Activated naive CD8-positive, alpha-beta T cell treated with anti-CD3 and anti-CD28 coated beads, Interleukin-2, amount 50 U/mL, for 16 hours (primary cell): ENCODE measurements at places on chromosomes 13 and 19.

GRCh38 chr19:39531834-39532232 lies 819 bp downstream of the EID2B start:
- no peak for DNase-seq

GRCh38 chr19:28075229-28075628 lies 1137.7 kb downstream of the UQCRFS1 start:
- DNase-seq = no peak

GRCh38 chr13:110916301-110917142 lies 1.7 kb upstream of the ANKRD10 start:
- no peak for DNase-seq

DNA sequence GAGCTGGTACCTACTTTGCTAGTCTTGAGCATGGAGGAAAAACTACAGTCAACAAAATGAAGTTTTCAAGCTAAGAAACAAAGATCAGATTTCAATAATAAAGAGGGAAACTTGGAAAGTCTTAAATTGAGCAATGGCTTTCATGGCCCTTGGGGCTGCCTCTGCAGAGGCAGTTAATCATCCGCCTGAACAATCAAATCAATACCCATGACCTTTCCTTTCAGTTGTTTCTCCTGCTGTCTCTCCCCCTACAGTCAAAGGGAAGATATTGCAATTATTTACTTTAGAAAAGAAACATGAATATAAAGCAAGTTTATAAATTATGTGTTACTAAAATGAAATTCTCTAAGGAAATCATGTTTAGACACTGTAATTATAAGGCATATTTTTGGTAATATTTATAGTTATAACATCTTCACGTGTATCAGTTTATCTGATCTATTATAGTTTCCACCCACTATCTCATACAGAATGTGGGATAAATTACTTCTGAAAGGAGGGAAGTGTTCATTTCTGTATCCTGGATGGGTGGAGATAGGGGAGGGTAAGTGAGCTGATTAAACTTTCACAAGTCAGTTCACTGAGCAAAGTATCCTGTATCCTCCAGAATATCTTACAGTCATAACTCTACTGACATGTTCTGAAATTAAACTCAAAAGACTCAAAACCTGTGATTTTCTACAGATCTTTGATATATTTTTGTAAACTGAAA lies 72.4 kb upstream of the TSC22D1 start:
- no peak for DNase-seq

- no peak for DNase-seq
These were observed 12.6 kb downstream of the FBXO46 start for GRCh38 chr19:45717983-45718650.

GRCh38 chr19:4326837-4327251 lies 11.8 kb downstream of the STAP2 start:
- no peak for DNase-seq

DNA sequence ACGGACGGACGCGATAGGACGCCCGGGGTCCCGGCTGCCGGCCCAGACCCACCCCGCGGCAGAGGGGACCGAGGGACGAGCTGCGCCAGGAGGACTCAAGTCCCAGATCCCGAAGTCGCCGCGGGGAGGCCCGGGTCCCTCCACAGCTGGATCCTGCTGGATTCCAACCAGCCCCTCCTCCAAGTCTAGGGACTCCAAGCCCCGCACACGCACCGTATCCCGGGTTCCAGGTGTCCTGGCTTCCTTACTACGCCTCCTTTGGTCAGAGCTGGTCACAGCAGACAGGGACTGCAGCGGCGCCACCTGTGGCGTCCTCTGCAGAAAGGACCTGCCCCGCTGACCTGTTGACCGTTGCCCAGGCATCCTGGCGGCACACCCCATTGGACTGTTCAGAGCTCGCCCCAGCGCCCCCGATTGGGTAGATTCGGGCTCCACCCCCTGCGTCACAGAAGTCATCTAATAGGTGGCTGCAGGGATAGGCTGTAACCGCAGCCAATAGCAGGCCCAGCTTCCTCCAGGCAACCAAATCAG lies 29.0 kb upstream of the ZNF709 start:
- DNase-seq = no peak

GRCh38 chr19:57682226-57682766 lies 519 bp downstream of the ZNF551 start:
- no peak for DNase-seq

GRCh38 chr13:76754414-76754813 lies 131.8 kb downstream of the KCTD12 start:
- no peak for DNase-seq

DNA sequence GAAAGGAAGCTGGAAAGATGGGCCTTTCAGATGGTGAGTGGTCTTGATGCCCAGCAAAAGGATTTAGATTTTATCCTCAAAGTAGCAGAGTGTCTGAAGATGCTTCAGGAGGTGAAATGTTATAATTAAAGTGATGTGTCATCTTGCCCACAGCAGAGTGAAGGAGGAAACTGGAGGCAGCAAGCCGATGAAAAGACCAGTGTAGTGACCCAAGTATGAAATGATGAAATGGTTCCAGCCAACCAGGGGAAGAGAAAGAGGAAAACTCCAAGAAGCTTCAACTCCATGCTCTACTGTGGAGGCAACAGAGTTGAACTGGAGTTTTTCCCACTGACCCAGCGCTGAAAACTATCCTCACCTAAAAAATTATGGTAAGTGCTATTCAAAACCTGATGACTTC lies 66.7 kb downstream of the FOXO1 start:
- DNase-seq = no peak

DNA sequence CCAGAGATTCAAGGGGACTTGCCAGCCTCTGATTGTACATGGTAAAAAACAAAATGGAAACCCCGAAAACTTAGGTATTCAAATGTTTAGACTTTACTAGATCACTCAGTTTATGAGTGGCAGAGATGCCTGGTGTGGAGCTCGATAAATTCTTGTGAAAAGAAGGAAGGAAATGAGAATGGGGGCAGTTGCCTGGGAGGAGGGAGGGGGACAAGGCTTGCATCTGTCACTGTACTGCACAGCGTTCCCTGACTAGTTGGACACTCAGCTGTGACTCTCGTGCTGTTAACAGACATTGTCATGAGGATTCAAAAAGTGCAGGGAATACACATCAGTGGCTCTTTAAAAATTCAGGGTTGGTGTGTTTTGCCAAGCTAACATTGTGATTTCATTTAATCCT lies 232.9 kb downstream of the ZIC5 start:
- no peak for DNase-seq

- DNase-seq = no peak
These were observed 750 bp downstream of the RAB20 start for GRCh38 chr13:110560601-110561343.

- DNase-seq = no peak
These were observed 16.1 kb upstream of the TNFSF14 start for GRCh38 chr19:6685962-6686627.

GRCh38 chr13:59745392-59745788 lies 418.3 kb downstream of the DIAPH3 start:
- DNase-seq = no peak

DNA sequence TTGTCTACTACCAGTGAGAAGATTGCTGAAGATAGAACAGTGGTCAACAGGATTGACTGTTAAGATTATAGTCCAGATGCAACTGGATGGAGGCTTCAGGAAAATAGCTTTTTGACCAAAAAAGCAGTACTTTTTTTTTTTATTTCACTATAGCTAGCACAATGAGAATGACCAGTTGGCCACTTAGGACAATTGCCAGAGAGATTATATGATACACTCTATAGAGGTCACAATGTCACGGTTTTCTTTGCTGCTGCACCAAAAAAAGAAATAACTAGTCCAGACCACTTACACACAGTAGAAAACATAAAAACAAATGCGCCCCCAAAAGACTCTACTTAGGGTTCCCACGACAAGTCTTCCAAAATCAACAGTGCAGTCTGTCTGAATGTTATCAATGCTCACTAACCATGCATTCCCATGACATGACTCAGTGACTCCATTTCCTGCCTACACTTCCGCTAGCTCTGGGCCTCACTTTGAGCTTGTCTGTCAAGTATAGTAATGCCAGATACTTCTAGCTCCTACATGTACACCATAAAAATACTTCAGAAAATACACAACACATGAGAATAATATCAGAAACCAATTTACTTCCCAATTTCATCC lies 209.1 kb upstream of the STARD13 start:
- DNase-seq = no peak

GRCh38 chr13:73063166-73063565 lies 4.4 kb downstream of the KLF5 start:
- DNase-seq = no peak

DNA sequence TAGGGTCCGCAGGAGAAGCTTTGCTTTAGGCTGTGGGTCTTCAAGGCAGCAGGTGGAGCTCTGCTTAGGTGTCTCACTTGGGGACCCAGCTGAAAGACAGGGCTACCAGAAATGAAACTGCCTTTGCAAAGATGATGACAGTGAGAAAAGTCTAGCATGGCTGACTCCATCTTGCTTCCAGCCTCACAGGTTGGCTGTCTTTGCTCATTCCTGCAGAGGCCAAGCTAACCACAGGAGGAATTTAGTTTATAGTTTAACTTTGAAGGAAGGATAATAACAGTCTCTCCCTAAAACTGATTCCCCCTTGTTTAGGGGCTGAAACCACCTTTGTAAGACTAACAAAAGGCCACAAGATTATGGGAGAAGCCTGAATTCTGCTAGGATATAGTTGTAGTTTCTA lies 252.4 kb downstream of the UQCRFS1 start:
- no peak for DNase-seq

- DNase-seq = no peak
These were observed 292.7 kb downstream of the SUCLA2 start for GRCh38 chr13:47708386-47708785.

- DNase-seq = no peak
These were observed 1792.7 kb upstream of the MIR17HG start for GRCh38 chr13:89554801-89555200.

DNA sequence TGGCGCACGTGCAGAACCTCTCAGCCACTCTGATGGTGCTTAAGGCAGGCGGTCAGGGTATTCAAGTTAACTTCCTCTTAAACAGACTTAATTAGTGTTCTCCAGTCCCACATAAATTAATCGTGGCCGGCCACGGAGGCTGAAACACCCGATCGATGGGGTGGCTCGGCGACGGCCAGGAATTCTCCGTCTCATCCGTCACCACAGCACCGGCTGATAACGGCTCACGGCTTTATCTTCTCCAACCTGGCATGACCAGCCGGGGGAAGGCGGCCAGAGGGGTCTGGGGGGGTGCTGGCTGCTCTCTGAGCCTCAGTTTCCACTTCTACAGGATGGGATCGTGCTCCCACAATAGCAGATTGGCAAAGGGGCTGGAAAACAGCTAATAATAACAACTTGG lies 32.6 kb upstream of the TCF3 start:
- DNase-seq = no peak

- no peak for DNase-seq
These were observed 45.7 kb downstream of the ZC3H13 start for GRCh38 chr13:46006688-46007452.

- DNase-seq = no peak
These were observed 56.1 kb upstream of the UBL3 start for GRCh38 chr13:29906432-29907011.

DNA sequence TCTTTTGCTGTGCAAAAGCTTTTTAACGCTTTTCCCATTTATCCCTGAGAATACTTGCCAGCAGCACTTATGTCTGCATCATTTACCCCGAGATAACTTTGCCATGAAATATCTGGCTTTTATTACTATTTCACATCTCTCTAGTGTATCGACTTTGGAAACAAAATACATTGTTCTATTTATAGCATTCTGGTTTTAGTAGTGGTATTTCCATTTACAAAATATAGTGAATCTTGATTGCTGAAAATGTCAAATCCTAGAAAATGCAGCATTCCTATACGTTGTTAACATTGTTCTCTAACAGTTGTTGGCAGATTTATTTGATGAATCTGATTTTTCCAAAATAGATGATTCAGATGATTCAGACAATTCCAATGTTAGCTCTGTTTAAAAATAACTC lies 189.3 kb upstream of the SPRY2 start:
- no peak for DNase-seq
